ENCODE measurements at places on chromosomes 3 and 15.

DNA sequence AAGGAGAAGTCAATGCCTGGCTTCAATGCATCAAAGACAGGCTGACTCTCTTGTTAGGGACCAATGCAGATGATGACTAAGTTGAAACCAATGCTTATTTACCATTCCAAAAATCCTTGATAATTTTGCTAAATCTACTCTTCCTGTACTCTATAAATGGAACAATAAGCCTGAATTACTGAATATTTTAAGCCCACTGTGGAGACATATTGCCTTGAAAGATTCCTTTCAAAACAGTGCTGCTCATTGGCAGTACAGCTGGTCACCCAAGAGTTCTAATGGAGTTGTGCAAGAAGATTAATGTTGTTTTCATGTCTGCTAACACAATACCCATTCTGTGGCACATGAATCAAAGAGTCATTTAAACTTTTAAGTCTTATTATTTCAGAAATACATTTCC lies 181.0 kb upstream of the CBLB start:
- peak; percentile 63 for DNase-seq

DNA sequence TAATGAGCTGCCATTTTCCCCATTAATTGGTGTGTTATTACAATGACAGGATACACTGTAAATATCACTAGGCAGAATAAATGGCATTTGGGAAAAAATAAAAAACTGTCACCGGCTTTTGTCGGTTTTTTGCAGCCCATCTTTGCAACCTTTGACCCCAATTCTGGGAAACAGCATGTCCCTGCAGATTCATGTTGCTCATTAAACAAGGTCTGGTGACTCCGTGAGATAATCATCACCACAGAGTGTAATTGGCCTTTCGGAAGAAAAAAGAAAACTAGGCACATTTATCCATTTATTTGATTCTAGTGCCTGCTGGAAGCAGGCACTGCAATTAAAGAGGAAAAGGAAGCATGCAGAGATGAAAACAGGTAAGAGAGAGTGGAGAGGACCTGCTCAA lies 64.5 kb downstream of the TRAT1 start:
- DNase-seq: no peak

- DNase-seq: no peak
These were observed 245.5 kb upstream of the MDFIC2 start for GRCh38 chr3:70557976-70558375.

DNA sequence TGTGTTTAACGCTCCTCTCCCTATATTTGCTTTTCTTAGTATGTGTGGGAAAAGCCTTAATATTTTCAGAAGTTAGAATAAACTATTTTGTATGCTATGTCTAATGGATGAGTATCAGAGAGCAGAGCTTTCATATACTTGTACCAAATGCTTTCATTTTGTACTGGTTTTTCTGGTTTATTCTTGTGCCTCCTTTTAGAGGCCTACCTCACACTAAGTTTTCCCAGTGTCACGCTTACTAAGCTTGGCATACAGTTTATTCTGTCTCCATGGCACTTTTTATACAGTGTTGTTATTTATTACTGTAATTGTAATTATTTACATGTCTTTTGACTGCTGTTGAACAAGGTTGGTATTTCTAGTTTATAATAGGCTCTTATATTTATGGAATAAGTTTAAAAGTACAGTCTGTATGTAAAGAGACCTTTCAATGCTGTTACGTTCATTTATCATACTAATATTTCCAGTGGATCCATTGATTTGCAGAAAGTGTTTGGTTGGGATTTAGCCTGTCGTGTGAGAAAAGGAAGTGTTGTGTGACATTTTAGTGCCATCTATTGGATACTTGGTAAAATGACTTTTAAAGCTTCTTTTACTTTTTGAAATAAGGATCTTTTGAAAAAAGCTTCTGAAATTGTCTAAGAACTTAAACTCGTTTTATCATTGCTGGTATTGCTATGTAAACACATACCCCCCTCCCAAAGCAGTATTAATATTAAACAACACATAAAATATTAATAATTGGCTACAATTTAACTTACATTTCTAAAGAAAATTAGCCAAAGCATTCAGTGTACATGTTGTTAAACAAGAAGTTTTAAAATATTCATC lies 5.2 kb upstream of the EBLN2 start:
- DNase-seq: peak; percentile 85

DNA sequence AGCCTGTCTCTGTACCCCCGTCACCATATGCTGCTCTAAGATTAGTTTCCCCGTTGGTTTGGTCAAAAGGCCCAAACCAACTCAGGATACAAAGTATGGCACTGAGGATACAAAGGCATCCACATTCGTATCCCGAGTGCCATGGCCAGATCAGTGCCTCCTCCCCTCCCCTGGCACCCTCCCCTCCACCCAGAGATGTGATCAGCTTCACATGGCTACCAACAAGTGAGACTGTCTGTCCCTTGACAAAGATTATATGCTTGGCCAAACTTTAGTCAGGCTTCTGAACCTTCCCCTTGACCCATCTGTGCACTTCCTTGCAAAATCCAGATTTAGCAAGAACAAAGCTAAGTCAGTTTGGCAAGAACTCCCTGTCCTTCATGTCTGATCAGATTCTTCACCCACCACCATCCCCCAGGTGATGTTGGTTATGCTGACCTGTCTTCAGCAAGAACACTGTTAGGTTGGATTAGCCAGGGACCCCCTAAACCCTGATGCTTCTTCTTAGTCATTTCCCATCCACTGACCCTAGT lies 61.7 kb downstream of the KLF15 start:
- DNase-seq: no peak

DNA sequence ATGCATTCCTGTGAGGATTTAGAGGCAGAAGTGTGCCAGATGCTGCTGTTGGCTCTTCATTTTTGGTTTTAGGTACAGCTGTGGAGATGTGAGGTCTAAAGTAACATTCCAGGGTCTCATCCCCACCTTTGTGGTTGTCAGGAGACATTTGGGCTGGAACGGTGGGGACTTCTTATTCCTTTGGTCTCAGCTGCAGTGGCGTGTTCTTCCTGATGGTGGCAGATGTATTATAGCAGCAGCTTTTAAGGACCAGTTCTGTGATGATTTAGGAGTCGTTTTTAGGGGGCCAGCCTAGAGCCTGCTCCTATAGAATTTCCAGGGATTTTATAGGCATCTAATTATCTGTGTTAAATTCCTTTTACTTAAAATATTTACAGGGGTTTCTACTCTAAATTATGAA lies 221.0 kb upstream of the EOMES start:
- DNase-seq: peak; percentile 37

- peak; percentile 55 for DNase-seq
These were observed 9.6 kb downstream of the CLDND1 start for GRCh38 chr3:98513091-98513511.

- no peak for DNase-seq
These were observed 21.6 kb downstream of the SHOX2 start for GRCh38 chr3:158084651-158085050.

- DNase-seq: peak; percentile 41
These were observed 27.4 kb downstream of the SMAD6 start for GRCh38 chr15:66729331-66729951.

DNA sequence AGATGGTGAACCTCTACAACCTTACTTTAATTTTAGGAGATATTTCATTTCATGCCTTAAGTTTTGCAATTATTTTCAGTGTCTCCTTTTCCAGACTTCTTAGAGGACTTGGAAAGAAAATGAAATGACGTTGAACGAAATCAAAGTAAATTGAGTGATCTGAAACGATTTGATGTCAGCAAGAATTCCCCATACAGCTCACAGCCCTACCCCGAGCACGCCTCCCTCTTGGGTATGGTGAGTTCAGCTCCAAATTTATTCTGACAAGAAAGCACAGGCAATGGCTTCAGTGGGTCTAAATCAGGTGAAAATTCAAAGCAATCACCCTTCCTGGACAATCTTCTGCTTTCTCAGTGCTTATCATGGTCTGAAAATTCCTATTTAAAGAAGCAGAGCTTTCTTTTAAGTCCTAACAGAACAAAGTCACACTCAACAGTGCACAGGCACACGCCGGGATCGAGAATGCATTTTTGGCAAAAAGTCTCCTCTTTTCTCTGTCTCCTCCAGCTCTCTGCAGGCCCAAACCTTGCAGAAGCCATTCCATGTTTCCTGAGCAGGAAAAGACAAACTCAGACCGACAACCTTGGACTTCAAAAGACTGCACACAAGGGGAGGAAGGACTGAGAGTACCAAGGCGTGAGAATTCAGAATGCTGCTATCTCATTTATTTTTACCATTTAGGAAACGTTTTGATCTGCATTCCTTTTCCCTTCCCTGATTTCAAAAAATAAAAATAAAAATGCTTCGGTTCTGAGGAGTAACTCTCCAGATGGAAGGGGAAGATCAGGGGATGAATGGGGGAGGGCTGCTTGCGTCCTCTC lies 72.0 kb downstream of the CCNL1 start:
- DNase-seq: peak; percentile 54

DNA sequence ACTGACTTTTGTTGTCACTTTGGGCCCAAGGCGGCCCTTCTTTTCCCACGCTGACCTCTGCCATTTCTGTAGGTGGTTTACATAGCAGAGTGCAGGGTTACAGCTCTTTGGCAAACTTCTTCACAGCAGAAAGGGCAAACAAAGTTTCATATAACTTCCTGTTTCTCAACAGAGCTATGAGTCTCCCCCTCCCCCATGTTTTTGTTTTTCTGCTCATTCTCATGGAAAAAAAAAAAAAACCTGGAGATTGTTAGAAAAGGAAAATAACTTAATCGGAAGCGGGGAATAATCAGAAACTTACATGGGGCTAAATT lies 342.0 kb upstream of the NR2F2 start:
- DNase-seq: no peak

- peak; percentile 68 for DNase-seq
These were observed 703.2 kb upstream of the CCDC54 start for GRCh38 chr3:106673926-106674569.

DNA sequence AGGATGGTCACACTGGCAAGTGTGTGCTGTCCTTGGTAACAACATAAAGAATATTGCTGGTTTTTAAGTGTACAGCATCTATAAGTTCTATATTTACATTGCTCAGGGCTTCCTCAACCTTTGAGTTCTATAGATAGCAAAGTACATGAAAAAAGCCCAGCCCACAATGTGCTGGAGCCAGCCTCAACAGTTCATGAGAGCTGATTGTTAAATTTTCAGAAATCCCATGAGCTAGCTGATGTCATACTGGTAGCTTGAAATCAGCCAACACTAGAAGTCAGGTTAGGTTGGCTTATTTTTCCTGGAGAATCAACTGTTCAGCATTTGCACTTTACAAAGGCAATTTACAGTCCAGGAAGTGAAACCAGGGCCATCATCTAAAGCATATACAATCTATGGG lies 102.8 kb downstream of the STRIT1 start:
- DNase-seq: no peak

- DNase-seq: peak; percentile 6
These were observed 59.4 kb downstream of the CLASP2 start for GRCh38 chr3:33658621-33658990.

DNA sequence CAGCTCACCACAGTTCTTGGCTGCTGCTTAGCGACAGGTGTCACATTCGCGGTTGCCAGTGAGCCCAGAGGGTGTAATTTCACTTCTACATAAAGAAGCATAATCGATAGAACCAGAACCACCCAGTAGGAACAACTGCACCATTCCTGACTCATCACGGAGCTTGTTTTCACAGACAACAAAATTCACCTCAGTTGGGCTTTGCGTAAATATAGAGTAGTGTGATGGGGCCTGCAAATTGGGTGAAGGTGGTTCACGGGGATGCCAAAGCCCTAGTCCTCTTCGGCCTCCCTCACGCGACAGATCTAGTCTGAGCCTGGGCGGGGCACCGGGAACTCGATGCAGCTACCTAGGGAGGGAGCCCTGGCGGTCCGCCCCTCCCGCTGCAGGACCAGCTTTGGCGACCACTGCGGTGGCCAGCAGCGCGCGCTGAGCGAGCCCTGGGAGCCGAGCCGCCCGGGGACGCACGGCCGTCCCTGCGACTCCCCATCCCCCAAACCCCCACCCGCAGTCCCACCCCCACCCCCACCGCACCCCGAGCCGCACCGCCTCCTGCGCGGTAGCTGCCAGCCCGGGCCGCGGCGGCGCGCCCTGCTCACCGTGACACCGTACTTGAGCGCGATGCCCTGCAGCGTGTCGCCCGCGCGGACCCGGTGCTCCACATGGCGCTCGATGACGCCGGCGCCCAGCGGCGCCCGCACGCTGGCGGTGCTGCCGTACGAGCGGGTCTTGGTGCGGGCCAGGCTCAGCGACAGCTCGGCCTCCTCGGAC lies 519 bp downstream of the LYSMD2 start:
- DNase-seq: no peak

DNA sequence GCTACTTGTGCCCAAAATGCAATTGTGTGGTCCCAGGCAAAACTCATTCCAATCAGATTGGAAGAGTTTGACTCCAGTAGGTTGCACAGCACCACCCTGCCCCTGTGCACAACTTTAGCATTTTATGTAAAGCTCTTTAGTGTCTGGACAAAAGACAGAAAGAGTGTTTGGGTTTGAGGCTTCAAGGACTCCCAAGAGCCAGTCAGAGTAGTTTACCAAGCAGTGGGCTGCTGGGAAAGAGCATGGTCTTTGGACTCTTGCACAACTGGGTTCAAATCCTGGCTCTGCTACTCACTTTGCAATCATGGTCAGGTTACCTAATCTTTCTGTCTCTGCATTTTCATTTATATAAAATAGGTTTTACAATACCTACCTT lies 75.8 kb upstream of the UMPS start:
- no peak for DNase-seq

DNA sequence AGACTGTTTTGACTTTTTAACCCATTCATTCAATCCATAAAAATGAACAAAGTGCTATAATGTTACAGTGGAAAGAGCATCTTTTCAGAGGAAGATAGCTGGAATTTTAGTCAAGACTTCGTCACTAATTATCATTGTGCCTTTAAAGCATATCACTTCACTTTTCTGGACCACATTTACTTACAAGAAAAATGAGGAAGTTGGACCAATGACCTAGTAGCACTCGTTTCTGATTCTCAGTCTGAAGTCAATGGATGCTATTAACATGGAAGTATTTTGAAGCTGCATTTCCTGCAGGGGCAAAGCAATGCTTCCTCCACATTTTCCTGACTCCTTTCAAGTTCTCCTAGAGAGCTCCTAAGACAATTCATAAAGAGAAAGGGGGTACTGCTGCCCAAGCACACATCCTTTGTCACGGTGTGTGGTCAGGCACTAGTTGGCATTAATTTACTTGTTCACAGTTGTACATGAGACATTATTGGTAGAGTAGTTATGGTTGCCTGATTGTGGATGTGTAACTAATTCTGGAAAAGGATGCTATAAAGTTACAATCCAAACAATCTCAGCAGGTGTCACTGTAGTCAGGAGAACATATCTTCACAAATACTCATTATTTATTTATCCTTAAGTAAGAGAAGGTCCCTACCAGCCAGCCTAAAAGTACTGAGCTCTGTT lies 1049.1 kb downstream of the FHIT start:
- DNase-seq: no peak

Measured in fibroblast of the aortic adventitia (primary cell).